ENCODE measurements at places on chromosomes 12 and 14.
A peak's percentile ranks its signal among the peaks of the same experiment; 100 is the strongest.

GRCh38 chr12:91230841-91231240 lies 48.2 kb upstream of the DCN start:
- no peak for DNase-seq

DNA sequence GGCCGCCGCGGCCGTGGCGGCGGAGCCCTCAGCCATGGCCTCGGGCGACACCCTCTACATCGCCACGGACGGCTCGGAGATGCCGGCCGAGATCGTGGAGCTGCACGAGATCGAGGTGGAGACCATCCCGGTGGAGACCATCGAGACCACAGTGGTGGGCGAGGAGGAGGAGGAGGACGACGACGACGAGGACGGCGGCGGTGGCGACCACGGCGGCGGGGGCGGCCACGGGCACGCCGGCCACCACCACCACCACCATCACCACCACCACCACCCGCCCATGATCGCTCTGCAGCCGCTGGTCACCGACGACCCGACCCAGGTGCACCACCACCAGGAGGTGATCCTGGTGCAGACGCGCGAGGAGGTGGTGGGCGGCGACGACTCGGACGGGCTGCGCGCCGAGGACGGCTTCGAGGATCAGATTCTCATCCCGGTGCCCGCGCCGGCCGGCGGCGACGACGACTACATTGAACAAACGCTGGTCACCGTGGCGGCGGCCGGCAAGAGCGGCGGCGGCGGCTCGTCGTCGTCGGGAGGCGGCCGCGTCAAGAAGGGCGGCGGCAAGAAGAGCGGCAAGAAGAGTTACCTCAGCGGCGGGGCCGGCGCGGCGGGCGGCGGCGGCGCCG lies 381 bp downstream of the YY1 start:
- no peak for DNase-seq

- no peak for DNase-seq
These were observed 5.3 kb downstream of the DNAI7 start for GRCh38 chr12:25189656-25190055.

GRCh38 chr14:54894995-54895394 lies 7.6 kb downstream of the GCH1 start:
- DNase-seq: no peak

DNA sequence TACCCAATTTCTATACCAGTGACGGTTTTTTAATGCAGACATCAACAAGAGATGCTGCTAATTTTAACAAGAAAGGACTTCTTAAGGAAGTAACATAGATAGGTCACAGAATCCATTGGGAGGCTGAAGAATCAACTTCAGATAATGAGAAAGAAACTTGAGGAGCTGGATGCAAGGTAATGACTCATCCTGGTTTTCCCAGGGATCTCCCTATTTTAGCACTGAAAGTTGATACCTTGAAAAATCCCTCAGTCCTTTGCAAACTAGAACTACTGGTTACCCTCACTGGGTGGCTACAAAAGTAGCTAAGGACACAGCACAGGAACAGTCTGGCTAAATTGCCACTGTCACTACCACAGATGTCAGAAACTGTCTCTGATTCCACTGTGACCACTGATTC lies 561.9 kb downstream of the FLRT2 start:
- no peak for DNase-seq

DNA sequence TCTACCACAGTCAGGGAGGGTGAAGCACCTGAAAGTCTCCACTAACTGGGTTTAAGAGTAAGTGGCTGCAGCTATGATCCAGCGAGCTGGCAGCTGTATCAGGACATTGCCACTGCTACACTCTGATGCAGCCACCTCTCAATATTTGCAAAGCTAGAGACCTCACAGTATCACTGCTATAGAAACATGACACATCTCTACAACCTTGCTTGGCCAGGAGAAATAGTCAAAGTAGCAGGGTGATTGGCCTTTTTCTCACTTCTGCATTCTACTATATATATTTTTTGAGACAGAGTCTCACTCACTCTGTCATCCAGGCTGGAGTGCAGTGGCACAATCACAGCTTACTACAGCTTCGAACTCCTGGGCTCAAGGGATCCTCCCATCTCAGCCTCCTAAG lies 9.3 kb upstream of the FMNL3 start:
- DNase-seq: no peak

- no peak for DNase-seq
These were observed 71.4 kb upstream of the SRSF5 start for GRCh38 chr14:69695322-69696203.

DNA sequence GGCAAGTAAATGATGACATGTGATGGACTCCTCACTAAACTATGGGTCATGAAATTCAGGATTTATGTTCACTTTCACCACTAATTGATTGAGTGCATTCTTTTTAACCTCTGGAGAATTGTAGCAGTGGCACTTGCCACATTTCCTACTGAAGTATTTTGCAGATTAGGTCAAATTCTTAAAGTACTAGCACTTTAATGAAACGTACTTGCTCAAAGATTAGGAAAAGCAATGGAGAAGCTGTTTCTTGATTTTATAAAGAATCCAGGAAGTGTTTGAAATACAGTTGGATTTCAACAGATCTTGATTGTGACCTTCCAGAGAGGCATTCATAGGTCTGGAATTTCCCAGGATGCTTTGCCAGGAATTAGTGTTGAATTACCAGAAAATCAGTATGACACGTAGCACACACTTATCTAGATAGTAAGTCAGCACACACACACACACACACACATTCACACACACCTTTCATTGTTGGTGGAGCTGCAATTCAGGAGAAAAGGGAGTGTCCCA lies 162.6 kb downstream of the MYRFL start:
- DNase-seq: peak; percentile 92
